Stimulated activated CD8-positive, alpha-beta memory T cell treated with anti-CD3 and anti-CD28 coated beads, Interleukin-2, amount 100 ng/mL, for 48 hours (primary cell): ENCODE measurements at places on chromosomes 11 and 22.

GRCh38 chr11:42034826-42035225 is 575.4 kb upstream of the LRRC4C start:
- DNase-seq = no peak

GRCh38 chr11:78783301-78783700 is 208.6 kb upstream of the NARS2 start:
- DNase-seq = no peak

- no peak for DNase-seq
Observed at GRCh38 chr11:96019810-96020747, 96.2 kb upstream of the MTMR2 start.

- no peak for DNase-seq
Observed at GRCh38 chr11:32931606-32932005, 39.0 kb downstream of the QSER1 start.

- DNase-seq = no peak
Observed at GRCh38 chr22:33757041-33757801, 163.1 kb downstream of the LARGE1 start.
